NCI-H1048 (cell line): ENCODE measurements at places on chromosomes 6 and 20.

DNA sequence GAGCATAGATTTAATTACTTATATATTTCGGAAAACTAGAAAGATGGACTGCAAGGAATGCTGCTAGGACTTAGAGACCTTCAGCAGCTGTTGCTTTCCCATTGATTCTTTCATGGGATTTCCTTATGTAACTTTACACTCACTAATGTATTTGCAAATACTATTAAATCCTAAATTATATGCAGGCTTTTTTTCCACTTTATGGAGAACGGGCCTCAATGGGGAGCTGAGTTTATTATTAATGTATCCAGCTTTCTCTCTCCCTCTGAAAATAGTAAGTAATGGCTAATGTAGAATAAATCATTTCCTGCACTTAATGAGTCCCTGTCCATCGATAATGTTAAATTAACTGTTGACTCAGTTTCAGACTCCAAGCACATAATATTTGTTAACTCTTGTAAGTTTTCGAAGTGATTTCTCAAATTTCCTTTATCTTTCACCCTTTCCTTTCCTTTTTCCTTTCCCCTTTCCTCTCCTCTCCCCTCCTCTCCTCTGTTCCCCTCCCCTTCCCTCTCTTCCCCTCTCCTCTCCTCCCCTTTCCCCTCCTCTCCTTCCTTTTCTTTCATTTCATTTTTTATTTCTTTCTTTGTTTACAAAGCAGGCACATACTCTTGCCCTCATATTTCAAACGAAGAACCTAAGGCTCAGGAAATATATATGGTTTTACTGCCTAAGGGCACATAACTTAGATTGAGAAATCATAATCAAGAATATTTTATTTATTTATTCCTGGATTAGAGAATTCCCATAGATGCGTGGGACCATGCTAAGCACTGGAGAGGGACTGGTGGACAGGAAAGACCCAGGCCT lies 503.6 kb downstream of the MMUT start:
- no peak for DNase-seq

DNA sequence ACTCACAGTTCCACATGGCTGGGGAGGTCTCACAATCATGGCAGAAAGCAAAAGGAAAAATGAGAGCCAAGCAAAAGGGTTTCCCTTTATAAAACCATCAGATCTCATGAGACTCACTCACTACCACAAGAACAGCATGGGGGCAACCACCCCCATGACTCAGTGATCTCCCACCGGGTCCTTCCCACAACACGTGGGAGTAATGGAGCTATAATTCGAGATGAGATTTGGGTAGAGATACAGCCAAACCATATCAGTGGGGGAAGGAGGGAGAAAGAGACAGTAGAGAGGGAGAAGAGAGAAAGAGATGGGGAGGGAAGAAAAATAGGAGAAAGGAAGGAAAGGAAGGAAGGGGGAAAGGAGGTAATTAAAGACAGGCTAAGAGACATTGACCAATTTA lies 30.1 kb downstream of the GMDS start:
- no peak for DNase-seq

GRCh38 chr6:133017581-133017980 lies 203.2 kb downstream of the RPS12 start:
- DNase-seq, result no peak

- no peak for DNase-seq
Measured at GRCh38 chr20:49290608-49291191, 12.8 kb upstream of the ZNFX1 start.

DNA sequence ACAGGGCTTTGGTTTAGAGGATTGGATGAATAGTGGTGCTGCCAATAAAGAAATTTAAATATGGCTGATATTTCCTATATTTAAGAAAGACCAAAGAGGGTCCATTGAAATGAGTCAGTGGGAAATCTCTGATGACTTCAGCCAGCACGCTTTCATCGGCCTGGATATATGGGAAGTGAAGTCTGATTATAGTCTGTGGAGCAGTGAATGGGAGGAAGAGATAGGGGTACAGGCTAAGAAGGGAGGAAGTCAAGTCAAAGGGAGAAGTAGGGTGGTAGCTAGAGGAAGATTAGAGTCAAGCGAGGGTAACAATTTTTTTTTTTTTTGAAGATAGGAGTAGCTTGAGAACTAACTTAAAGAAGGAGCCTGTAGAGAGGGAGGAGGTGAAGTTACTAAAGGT lies 22.7 kb downstream of the SLC16A10 start:
- no peak for DNase-seq
